ENCODE measurements at places on chromosomes 3 and 15. TPM values are rescaled to one million over a fixed set of nuclear protein-coding genes. Genes with fewer than 3 reads are reported as not detected.

PRTG gene
- 0.59 TPM for total RNA-seq

GNAT1 gene
- not detected for total RNA-seq

ELL3 gene
- total RNA-seq: 2.1 TPM

DNA sequence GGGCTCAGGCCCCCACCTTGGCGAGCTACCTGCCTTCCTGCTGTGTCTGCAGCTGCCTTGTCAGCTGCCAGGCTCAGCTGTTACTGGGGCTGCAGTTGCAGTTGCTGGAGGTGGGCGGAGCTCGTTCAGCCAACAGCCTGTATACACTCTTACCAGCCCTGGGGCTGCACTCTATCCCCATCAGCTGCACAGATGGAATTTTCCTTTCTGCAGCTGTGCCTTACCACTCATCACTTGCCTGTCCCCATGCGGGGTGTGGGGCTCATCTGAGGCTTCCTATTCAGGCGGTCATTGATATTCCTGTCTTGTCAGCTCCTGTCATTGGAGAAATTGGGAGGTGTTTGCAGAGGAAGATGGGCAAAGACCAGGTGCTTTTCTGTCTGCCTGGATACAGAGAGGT is 9.1 kb upstream of the SYN2 start:
- no peaks in the 10 kb centered on the region for H3K4me1 ChIP-seq
- H3K36me3 ChIP-seq: no peaks in the 10 kb centered on the region
- H3K27me3 ChIP-seq: no peaks in the 10 kb centered on the region
- H3K27ac ChIP-seq: no peak overlapping the region
- H3K4me3 ChIP-seq: no peak overlapping the region

- H3K36me3 ChIP-seq: no peaks in the 10 kb centered on the region
- H3K27ac ChIP-seq: no peak overlapping the region
- no peaks in the 10 kb centered on the region for H3K4me1 ChIP-seq
- no peak overlapping the region for H3K4me3 ChIP-seq
- H3K27me3 ChIP-seq: no peaks in the 10 kb centered on the region
Observed at GRCh38 chr3:104273046-104273649, 1093.6 kb upstream of the ALCAM start.

DNA sequence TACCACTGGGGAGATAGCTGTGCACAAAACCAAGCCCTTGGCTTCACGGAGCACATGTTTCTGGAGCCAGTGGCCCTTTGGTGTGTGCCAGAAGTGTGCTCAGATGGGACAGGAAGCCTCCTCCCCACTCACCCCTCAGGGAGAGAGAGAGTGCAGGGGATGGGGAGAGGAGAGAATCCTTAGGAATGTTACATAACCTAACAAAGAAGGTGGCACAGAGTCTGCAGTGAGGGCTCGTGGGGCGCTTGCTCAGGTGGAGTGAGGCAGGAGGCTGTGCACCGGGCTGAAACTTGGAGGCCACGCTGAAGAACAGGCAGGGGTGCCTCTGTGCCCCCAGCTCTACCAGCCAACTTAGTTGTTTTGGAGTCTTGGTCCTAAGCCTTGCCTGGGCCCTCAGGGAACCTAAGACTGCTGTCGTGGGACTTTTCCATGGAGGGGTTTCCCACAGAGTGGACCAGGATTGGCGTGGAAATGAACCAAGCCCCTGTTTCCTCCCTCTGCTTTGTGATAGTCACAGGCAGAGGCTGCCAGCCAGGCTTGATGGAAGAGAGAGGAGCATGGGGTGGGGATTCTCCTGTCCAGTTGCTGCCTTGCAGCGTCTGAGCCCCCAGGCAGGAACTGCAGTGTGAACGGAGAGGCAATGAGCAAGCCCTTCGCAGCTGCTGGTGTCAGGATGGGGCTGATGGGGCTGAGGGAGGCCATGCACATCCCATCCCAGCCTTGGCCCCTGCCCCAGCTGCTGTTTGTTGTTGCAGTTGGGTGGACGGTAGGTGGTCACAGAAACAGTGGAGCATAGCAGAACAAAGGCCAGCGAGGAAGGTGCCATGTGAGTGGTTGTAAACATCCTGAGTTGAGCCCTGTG is 32.7 kb downstream of the PDIA5 start:
- H3K4me3 ChIP-seq: no peak overlapping the region
- DNase-seq: no peak
- H3K4me1 ChIP-seq: peaks cover 7% of the 10 kb centered on the region
- H3K27ac ChIP-seq: no peak overlapping the region
- H3K27me3 ChIP-seq: no peaks in the 10 kb centered on the region

- DNase-seq: no peak
- H3K36me3 ChIP-seq: no peaks in the 10 kb centered on the region
- H3K4me1 ChIP-seq: peaks cover 70% of the 10 kb centered on the region
- H3K27me3 ChIP-seq: no peaks in the 10 kb centered on the region
- H3K27ac ChIP-seq: peak overlapping the region; percentile 6
Observed at GRCh38 chr15:85639752-85640381, 154.9 kb downstream of the KLHL25 start.

DNA sequence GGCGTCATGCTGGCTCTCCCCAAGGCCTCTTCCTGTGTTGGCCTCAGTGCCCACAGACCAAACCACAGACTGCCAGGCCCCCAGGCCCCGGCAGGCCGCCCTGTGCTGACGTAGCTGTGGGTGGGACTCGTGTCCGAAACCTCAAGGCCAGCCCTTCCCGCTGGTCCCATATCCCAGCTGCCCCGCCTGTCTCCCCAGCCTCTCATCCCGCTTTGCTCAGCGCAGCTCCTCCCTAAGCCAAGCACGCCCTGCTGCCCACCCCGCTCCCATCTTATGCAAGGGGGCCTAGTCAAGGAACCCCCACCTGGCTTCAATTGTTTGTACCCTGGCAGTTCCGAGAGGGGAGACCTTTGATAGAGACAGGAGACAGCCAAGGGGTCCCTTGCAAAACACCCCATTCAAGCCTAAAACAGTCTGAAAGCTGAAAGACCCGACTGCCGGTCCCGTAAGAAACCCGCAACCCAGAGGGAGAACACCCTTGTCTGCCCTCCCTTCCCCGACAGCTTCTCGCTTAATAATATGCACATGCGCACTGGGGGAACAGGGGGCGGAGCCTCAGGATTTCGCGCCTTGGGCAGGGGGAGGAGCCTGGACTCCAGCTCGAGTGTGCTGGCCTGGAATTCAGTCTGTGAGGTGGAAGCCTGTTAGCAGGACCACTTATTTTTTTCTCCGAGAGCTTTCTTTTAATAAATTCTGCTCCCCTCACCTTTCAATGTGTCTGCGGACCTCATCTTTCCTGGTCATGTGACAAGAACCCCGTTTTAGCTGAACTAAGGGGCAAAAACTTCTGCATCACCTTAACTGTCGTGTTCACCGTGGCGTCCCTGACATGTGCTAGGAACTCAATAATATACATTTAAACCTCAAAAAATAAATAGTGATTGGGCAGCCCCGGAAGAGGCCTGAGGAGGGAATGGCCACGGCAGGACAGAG is 17.2 kb downstream of the TNFAIP8L3 start:
- H3K4me3 ChIP-seq: no peak overlapping the region
- H3K27me3 ChIP-seq: no peaks in the 10 kb centered on the region
- H3K27ac ChIP-seq: no peak overlapping the region
- no peaks in the 10 kb centered on the region for H3K4me1 ChIP-seq
- H3K36me3 ChIP-seq: no peaks in the 10 kb centered on the region

Measured in gastrocnemius medialis (tissue), 4 donors.